ENCODE measurements at places on chromosomes 1 and 21.

- no peak for DNase-seq
Observed at GRCh38 chr1:95742591-95743089, 508.6 kb downstream of the RWDD3 start.

DNA sequence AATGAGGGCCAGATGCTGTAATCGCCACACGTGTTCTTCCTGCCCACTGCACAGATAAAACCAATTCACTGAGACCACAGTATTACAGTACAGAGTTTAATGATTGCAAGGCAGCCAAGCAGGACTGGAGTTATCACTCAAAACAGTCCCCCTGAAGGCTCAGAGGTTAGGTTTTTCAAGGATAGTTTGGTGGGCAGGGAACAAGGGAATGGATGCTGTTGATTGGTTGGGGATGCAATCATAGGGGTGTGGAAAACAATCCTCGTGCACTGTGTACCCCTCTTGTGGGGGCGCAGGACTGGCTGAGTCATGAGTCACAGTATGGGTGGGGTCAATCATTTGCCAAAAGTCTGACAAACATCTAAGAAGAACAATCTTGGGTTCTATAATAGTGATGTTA, 12.4 kb upstream of the USP1 start:
- DNase-seq: no peak

- no peak for DNase-seq
Observed at GRCh38 chr1:61046434-61046833, 35.9 kb upstream of the NFIA start.

DNA sequence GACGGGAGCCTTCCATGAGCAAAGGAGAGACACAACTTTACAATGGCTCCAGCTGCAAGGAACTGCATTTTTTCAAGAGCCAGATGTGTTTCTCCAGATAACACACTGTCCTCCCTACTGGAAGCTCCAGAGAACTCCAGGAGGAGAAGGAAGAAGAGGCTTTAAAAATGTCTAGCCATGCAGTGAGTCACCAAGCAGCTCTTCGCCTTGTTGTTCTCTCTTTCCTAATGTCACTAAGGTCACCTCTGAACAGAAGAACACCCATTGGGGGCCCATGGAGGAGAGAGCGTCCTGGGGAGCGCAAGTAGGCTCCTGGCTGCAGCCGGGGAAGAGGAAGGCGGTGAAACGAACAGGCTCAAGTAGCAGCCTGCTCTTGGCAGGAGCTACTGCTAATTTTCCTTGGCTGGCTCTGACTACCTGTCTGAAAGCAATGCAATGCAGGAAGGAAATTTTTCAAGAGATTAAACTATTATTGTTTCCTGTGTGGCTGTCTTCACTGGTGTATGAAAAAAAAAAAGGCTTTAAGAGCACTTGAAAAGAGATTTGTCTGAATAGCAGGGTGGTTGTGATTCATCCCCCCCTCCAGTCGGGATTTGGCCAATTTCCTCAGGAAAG, 321.9 kb downstream of the SETD4 start:
- DNase-seq: no peak

DNA sequence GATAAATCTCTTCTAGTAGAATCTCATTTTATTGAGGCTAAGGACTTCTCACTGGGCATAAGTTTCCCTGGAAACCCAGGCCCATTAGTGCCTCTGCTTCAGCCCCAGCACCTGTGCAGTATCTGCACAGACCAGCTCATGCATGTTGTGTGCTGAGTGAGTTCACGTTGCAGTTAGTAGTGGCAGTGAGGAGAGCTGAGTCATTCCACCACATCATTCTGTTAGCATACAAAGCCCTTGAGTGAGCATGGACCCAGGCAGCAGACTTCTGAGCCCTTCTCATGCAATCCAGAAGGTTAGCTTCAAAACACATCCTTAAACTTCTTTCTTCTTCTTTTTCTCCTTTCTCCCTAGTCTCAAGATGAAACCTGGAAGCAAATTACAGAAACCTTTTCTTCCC, 45.8 kb upstream of the NTPCR start:
- no peak for DNase-seq

GRCh38 chr1:112713466-112714312, 1.4 kb downstream of the PPM1J start:
- no peak for DNase-seq

All from stimulated activated CD8-positive, alpha-beta memory T cell treated with anti-CD3 and anti-CD28 coated beads, Interleukin-2, amount 100 ng/mL, for 48 hours (primary cell).